Ecto neural progenitor cell (in vitro differentiated cells): ENCODE measurements at places on chromosomes 13 and 19.

DNA sequence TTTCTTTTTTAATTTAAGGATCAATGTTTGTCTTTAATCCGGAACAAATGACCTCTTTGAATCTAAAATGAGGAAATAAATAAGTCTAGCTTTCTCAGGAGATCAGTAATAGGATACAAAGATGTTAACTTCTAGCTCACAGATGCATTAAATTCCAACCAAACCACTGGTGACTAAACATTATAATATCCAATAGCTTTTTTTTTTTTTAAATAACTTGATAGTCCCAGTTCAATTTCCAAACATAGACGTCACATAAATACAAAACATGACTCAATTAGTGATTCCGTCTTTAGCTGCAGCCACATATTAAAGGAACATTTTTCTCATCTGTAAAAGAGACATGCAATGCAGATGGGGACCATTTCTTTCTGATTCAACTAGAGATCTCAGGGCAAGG, 390.5 kb upstream of the PCDH9 start:
- DNase-seq, result no peak

GRCh38 chr19:16066611-16067104, 9.6 kb upstream of the TPM4 start:
- DNase-seq, result no peak

DNA sequence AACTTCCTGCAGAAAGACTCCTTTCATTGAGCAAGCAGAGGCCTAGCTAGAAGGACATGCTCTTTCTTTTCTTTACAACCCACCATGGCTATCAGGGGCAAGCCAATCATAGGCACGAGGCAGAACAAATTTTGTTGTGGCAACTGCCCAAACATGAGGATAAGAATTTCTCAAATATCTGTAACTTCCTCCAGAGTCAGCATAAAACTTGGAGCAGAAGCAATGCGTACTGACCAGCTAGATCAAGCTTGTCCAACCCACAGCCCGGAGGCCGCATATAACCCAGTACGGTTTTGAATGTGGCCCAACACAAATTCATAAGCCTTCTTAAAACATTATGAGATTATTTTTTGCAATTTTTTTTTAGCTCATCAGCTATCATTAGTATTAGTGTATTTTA, 87.0 kb upstream of the SOX21 start:
- no peak for DNase-seq

GRCh38 chr13:91894316-91894715, 495.9 kb downstream of the GPC5 start:
- DNase-seq, result no peak

- no peak for DNase-seq
Measured at GRCh38 chr19:2625434-2625833, 77.1 kb downstream of the GNG7 start.

GRCh38 chr13:35489050-35489449, 12.6 kb upstream of the MAB21L1 start:
- DNase-seq, result no peak
